ENCODE measurements at places on chromosomes 3 and 15.

- no peak for DNase-seq
Measured at GRCh38 chr15:91152896-91153581, 53.0 kb downstream of the SV2B start.

DNA sequence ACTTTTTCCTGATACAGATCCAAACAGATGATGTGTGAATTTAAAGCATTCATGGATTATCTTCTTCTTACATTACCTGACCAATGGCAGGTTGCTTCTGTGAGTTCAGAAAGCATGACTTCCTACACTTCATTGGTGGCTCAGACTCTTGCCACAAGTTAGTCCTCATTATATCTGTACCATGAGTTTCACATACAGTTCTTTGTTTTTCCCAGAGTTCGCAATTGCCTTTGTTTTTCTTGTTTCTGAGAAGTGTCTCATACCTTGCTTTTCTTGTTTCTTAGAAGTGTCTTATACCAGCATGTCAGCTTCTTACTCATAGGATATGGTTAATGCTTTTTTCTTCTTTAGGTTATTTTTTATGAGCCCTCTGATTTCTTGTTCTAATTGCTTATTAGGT is 133.8 kb upstream of the TLE3 start:
- DNase-seq, result no peak

- DNase-seq, result no peak
Measured at GRCh38 chr3:184842433-184842832, 30.5 kb downstream of the VPS8 start.

DNA sequence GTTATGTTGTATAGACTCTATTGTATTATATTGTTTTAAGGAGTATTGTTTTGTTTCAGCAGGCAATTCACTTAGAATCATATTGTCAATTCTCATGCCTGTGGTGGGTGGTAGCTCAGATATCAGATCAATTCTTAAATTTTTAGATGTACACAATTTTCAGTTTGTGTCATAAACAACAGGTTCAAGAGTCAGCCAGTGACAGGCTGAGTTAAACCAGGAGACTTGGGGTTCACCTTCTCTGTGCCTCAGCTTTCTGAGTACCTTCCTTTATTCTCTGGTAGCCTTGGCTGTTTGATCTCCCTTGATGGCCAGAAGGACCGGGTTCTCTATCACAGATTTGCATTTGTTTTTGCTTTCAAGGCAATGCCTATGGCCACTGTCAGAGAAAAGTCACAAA is 199.9 kb upstream of the KCNMB2 start:
- DNase-seq, result no peak

DNA sequence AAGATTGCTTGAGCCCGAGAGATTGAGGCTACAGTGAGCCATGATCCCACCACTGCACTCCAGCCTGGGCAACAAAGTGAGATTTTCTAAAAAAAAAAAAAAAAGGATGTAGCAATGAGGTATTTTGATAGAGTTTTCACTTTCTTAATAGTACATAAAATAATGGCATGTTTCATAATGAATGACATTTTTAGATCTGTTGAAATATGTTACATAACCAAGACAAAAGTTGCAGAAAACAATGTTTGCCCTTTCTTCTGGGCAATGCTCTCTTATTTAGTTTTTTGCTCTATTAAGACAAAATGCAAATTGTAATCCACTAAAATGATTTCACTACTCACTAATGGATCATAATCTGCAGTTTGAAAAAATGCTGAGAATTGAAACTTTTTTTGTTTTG is 4.4 kb upstream of the MAPK6 start:
- DNase-seq, result no peak

All from activated gamma-delta T cell (primary cell).